ENCODE measurements at places on chromosomes 13 and 19. TPM values are rescaled to one million over a fixed set of nuclear protein-coding genes. Genes with fewer than 3 reads are reported as not detected.

GRCh38 chr13:98542568-98543377 lies 34.1 kb downstream of the STK24 start:
- H3K4me3 ChIP-seq = no peak overlapping the region
- H3K4me1 ChIP-seq = peaks cover 41% of the 10 kb centered on the region
- no peak for DNase-seq
- no peaks in the 10 kb centered on the region for H3K27me3 ChIP-seq

DNA sequence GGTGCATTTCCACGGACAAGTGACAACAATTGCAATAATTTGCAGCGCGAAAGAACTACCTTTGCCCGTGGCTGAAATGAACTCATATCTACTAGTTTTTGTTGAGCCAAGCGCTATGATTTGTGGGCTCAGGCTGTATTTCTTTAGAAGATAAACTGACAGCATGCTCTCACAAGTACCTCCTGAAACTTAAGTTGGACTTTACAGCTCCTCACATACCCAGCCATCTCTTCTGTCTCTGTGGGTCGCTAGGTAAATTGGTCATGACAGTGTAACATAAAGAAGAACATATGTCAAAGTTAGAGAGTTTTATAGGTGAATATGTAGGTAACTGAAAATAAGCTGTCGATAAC lies 839 bp downstream of the COG6 start:
- no peaks in the 10 kb centered on the region for H3K4me1 ChIP-seq
- H3K27ac ChIP-seq = peak overlapping the region; percentile 80
- H3K27me3 ChIP-seq = no peaks in the 10 kb centered on the region
- H3K36me3 ChIP-seq = peaks cover 4% of the 10 kb centered on the region
- peak overlapping the region; percentile 91 for H3K4me3 ChIP-seq

Gene TEAD2
- 17.2 TPM for polyA plus RNA-seq

DNA sequence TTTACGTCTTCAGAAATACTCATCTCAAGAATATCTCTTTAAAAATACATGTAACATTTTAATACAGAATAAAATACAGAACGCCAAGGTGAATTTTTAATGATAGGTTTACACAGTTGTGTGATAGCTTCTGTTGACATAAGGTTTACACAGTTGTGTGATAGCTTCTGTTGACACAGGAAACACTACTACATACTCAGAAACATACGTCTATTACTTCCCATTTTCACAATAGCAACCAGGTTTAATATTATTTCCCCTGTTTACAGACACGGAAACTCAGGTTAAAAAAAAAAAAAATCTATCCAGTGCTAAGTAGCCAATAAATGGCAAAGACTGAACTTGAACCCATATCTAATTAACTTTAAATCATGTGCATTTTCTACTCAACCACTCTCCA lies 571.2 kb downstream of the LIG4 start:
- H3K27ac ChIP-seq = no peak overlapping the region
- no peaks in the 10 kb centered on the region for H3K27me3 ChIP-seq
- H3K4me3 ChIP-seq = no peak overlapping the region
- no peak for DNase-seq
- no peaks in the 10 kb centered on the region for H3K36me3 ChIP-seq
- H3K4me1 ChIP-seq = no peaks in the 10 kb centered on the region

Gene GAPDHS
- not detected for polyA plus RNA-seq

- no peak overlapping the region for H3K4me3 ChIP-seq
- no peaks in the 10 kb centered on the region for H3K27me3 ChIP-seq
- no peak overlapping the region for H3K27ac ChIP-seq
- H3K4me1 ChIP-seq = no peaks in the 10 kb centered on the region
- no peak for DNase-seq
These were observed 199.7 kb downstream of the GGACT start for GRCh38 chr13:100388923-100389322.

DNA sequence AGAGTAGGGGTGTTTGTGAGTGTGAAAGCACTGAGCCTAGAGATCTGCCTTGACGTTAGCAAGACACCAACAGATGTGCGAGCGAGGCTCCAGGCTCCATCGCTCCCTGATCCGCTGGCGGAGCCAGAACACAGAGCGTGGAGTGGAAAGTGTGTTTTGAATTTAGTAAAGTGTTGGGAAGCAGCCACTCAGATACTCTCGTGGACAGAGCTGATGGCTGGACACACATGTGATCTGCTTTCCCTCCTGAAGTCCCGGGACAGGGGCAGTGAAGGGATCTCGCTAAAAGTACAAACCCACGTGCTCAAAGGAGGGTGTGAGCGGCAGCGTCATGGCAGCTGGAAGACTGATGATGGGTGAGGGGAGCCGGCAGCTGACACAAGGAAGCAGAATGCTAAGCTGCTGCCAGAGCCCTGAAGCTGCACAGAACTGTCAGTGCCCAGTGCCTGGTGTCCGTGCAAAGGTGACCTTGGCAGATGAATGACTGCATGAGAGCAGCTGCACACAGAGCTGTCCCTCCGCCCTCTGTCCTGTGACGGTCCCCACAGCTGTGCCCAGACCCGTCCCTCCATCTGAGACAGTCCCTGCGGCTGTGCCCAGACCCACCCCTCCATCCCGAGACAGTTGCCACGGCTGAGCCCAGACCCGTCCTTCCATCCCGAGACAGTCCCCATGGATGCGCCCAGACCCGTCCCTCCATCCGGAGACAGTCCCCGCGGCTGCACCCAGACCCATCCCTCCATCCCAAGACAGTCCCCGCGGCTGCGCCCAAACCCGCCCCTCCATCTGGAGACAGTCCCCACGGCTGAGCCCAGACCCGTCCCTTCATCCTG lies 29.6 kb upstream of the TMEM255B start:
- DNase-seq = no peak
- peaks cover 5% of the 10 kb centered on the region for H3K4me1 ChIP-seq
- no peaks in the 10 kb centered on the region for H3K36me3 ChIP-seq
- H3K27ac ChIP-seq = no peak overlapping the region
- peaks cover 25% of the 10 kb centered on the region for H3K27me3 ChIP-seq

DNA sequence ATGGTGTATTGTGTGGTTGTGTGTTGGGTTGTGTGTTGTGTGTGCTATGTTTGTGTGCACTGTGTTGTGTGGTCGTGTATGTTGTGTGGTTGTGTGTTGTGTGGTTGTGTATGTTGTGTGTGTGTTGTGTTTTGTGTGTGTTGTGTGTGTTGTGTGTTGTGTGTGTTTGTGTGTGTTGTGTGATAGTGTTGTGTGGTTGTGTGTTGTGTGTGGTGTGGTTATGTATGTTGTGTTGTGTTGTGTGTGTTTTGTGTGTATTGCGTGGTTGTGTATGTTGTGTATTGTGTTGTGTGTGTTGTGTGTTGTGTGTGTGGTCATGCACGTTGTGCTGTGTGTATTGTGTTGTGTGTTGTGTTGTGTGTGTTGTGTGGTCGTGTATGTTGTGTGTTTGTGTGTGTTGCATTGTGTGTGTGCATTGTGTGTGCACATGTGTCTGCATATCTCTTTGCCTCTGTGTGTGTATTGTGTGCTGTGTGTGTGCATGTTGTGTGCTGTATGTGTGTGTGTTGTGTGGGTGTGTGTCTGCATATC lies 2.9 kb downstream of the C3 start:
- no peak overlapping the region for H3K4me3 ChIP-seq
- no peak for DNase-seq
- H3K36me3 ChIP-seq = no peaks in the 10 kb centered on the region

- peak; percentile 84 for DNase-seq
- H3K4me1 ChIP-seq = peaks cover 23% of the 10 kb centered on the region
- H3K4me3 ChIP-seq = no peak overlapping the region
- H3K36me3 ChIP-seq = no peaks in the 10 kb centered on the region
- H3K27ac ChIP-seq = peak overlapping the region; percentile 57
These were observed 97.0 kb upstream of the MBNL2 start for GRCh38 chr13:97124915-97125809.

Measured in large intestine (tissue), 12 donors.